ENCODE measurements at places on chromosomes 12 and 14.

DNA sequence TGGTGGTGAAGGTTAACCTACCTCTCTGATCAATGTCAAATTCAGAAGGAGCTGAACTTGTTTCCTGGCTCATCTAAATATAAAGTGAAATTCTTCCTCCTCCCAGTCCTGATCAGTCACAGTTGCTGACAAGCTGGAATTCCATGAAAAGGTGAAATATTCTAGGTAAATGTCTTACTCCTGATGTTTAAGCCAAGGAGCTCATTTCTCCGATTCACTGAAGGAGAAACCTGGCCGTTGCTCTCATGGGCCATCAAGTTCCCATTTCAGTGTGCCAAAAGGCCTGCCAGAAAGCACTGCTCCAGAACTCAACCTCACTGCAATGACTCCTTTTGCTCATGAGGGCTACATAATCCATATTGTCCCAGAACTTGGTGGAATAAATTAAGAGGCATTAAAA, 707.5 kb downstream of the GALC start:
- DNase-seq, result no peak

DNA sequence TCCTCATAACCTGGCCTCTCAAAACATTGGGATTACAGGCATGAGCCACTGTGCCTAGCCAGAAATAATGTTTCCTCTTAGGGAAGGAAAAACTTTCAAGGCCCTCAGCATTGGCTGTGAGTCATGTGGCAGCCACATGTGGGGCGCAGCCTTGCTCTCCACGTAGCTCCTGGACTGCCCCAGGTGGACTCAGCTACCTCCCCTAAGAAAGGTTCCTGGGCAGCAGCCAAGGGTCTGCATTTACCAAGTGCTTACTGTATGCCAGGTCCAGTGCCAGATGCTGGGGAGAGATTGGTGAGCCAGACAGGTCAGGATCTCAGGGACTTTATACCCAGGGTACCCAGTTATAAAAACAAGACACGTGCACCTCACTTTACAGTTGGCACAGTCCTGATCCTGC, 3.7 kb upstream of the TRPV4 start:
- DNase-seq, result no peak

GRCh38 chr12:55629058-55629841, 7.4 kb upstream of the OR10P1 start:
- DNase-seq, result no peak

- DNase-seq, result no peak
Observed at GRCh38 chr12:52266514-52266913, 7.9 kb upstream of the KRT86 start.

Data from myocyte (in vitro differentiated cells).